SJSA1 (cell line): ENCODE measurements at places on chromosomes 3 and 15. TPM values are rescaled to one million over a fixed set of nuclear protein-coding genes. Genes with fewer than 3 reads are reported as not detected.

DNA sequence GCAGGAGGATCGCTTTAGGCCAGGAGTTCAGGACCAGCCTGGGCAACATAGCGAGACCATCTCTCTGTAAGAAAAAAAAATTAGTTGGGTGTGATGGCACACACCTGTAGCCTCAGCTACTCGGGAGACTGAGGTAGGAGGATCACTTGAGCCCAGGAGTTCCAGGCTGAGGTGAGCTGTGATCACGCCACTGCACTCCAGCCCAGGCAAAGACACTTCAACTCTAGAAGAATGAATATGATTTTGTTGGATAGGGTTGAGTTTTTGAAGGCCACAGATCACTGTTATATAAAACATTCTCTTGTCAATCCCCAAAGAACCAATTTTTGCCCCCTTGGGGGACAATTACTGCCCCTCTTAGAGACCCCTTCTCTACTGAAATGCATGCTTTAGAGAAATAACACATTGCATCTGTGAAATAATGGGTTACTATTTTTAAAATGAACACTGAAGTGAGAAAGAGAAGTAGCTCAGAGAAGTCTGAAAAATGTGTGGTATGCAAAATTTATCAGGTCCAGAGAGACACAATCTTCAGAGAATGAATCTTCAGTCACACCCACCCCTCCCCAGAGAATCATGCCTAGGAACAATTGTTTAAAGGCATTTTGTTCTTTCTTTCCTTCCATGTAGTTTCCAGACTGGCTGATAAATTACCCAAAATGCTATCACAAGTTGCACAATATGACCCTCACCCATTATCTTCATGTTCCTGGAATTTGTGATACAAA, 42.7 kb downstream of the METTL6 start:
- no peak for DNase-seq

GRCh38 chr3:51908026-51908425, 4.9 kb upstream of the IQCF1 start:
- no peak for DNase-seq

- DNase-seq = no peak
Measured at GRCh38 chr3:167657684-167658225, 4.0 kb upstream of the WDR49 start.

KLF15 gene
- 0.03 and 0.50 TPM in 2 replicates for total RNA-seq

DNA sequence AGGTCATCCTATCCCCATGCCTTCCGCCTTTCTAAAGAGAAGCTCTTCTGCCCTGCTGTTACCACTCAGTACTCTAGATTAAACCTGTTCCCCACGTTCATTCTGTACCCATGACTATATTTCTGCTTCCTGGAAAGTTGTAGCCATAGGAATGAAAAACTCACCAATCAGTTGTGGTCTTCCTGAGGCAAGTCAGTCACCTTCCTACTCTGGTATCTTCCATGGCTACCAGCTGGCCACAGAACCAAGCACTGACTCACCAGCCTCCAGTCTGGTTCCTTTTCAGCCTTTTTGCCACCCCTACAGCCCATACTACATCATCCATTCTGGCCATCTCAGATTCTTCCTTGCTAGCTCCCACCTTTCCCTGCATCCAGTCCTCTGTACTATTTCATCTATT, 46.4 kb downstream of the TMEM44 start:
- no peak for DNase-seq

DNA sequence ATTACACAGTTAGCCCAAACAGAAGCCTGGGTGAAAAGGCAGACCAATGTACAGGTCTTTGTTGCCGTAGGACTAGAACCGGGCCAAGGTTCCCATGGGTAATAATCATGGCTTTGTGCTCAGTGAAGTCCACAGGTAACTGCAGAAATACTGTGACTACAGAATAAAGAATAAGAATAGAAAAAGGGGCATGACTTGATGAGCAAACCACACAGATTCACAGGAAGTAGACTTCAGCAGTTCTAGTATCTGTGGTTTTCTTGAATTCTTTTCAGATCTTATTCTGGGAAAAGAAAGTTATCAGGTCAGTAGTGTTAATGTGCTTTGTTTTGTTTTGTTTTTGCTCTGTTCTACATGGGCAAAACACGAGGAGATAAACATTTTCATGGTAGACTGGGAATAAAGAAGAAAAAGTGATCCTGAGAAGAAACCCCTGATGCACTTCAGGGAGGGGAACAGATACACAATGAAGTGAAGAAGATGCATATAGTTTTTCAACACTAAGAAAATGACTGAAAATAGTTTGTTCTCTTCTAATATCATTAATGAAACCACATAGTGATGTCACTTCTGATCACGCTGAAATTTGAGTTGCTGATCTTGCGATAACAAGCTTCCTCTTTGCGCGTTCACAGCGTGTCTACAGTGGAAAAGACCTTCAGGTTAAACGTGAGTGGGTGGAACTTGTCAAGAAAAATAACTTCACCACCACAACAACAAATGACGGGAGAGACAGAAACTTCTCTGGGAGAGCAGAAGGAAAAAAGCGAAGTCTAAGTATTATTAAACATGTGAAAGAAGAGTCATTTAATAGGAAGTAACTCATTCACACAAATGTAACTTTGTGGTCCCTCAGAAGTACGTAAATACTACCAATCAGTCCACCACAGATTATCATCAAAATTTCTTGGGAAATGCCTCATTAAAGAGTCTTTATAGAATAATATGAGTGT, 315.8 kb upstream of the SATB1 start:
- no peak for DNase-seq

GRCh38 chr3:46564190-46565021, 1.7 kb downstream of the LRRC2 start:
- DNase-seq = peak; percentile 64

DNA sequence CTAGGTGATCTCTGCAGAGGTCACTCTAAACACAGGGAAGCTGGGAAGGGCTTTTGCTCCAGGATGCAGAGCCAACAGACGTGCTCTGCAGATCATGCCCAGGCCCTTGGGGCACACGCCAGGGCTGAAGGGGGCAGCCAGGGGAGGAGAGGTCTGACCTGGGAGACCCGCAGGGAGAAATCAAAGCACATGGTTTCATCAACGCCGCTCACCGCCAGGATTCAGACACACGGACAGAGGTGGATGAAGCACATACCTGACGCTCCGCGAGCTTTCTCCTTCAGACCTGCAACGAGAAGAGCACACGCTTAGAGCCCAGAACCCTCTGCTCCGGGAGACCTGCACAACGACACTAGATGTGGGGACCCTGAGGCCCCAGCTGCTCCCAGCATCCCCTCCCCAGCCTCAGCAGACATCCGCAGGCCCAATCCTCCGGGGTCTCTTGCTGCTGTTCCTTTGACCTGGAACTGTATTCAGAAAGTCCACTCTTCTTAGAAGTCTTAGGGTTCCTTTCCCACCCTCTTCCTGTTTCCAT, 90.7 kb upstream of the IQSEC1 start:
- no peak for DNase-seq

DNA sequence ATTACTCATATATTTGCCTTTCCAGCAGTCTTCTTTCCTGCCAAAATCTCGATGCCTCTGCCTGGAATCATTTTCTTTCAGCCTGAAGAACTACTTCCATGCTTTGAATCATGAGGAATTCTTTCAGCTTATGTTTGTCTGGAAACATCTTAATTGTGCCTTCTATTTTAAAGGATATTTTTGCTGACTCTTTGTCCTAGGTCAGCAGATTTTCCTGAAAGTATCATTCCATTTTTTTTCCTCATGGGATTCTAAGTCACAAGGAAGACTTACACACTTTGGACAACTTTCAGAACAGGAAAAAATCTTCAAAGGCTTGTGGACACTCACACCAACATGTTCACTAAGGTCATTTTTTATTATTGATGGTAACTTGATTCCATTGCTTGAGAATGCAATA, 10.1 kb downstream of the PRR23E start:
- no peak for DNase-seq

DNA sequence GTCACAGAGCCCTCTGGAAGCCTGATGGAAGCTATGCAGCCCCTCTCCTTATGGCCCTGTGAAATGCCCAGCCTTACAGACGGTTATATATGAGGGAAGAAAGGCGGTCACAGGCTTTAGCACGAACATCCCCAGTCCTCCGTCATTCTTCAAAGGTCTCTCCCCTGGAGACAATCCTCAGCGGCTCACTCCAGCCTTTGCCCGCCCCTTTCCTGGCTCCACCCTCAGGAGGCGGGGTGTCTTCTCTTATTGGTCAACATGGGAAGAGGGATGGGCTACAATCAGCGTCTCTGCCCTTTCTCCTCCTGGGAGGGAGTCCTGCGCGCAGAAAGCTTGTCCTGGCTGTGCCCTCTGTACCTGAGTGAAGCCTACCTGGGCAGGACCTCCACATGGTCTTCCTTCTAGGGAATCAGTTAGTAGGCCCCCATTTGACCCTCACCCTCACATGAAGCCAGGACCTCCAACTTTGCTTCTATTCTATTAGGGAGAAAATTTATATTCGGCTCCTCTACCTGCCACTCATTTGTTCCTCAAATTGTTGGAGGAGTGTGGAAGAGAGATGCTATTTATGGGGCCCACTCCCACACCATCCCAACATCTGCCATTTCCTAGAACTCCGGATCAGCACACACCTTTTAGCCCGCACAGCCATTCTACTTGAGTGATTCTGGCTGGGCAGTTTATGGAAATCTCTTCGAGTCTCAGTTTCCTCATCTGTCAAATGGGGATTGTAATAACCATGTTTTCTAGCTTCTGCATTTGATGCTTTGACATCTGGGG, 112.9 kb upstream of the SLC6A11 start:
- DNase-seq = no peak

DNA sequence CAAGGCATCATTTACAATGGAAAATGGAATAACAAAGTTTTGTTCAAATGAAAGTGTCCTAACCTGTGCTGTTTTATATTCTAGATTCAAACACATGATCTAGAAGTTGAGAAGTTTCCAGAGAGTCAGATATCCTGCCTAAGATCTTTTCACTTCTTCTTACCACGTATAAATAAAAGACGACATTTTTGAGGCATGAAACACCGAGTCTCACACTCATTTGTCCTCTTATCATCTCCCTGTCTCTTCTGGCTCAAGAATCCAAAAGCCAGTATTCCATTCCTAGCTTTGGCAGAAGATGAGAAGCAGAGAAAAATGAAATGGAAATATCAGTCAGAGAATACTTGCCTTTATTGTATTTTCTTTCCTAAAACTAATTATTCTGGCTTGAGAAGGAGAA, 738.6 kb upstream of the NR2F2 start:
- no peak for DNase-seq

- no peak for DNase-seq
Measured at GRCh38 chr3:188929137-188929536, 242.6 kb upstream of the TPRG1 start.

- peak; percentile 37 for DNase-seq
Measured at GRCh38 chr3:172522871-172523818, at the start of gene TNFSF10. Gene TNFSF10, minus strand, starts transcription at chr3:172523430. Its CDS starts 46 bp downstream, at chr3:172523384.

UQCC5 gene
- 1.1 and 37.2 TPM in 2 replicates for total RNA-seq

DNA sequence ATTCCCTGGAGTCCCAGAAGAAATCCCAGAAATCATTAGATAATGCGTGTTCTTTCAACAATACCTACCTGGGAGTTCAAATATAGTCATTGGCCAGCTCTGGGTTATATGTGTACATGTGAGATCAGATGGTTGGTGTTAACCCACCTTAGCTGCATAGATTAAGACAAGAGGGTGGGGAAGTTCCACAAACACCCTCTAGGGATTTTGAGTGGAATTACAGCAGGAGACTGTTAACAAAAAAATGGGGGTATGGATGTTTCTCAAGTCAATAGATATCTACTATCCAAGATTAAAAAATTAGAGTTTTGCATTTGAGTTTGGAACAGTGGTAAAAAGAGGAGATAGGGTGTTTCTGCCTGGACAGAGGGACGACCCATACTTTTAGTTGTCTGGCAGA, 282.5 kb upstream of the CNTN3 start:
- DNase-seq = no peak

DNA sequence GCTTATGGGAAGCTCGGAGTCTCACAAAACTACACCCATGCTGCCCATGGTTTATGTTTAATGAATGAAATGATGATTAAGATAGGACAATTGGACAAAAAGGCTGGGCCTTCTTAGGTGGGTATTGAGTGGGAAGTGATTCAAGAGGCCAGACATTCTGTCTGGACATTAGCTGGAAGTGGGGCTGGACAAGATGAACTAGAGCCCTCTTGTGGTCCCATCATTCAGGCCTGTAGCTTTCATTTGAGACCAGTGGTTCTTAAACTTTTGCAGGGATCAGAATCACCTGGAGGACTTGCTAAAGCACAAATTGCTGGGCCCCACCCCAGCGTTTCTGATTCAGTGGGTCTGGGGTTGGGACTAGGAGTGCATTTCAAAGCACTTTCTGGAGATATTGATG, 290.4 kb upstream of the CTDSPL start:
- no peak for DNase-seq

CPN2 gene
- total RNA-seq = not detected in 2 replicates

PLA2G4E gene
- total RNA-seq = not detected in 2 replicates

CHRNA7 gene
- total RNA-seq = 0.08 and 0.09 TPM in 2 replicates

FOXL2 gene
- total RNA-seq = not detected in 2 replicates

GRCh38 chr3:156417559-156418132, 137.3 kb downstream of the SSR3 start:
- no peak for DNase-seq

- DNase-seq = no peak
Measured at GRCh38 chr3:48157950-48158376, 30.3 kb downstream of the CDC25A start.

DNA sequence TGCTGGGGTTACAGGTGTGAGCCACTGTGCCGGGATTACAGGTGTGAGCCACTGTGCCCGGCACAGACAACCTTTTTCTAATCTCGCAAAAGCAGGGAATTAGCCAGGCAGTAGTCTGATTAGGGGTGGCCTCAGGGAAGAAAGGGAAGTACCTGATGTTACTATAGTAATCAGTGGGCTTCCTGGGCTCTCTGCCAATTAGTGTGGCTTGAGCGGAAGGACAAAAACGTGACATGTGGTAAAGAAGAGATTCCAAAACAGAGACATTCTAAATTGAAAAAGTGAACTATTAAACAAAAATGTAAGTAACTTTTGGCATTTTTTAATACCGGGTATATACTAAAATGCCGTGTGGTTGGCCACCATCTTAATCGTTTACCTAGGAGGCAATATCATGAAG, 48.1 kb downstream of the CFAP20DC start:
- no peak for DNase-seq

ANKRD63 gene
- 11.4 and 13.6 TPM in 2 replicates for total RNA-seq

FSIP1 gene
- 0.79 and 3.9 TPM in 2 replicates for total RNA-seq

GRCh38 chr3:173397161-173398110, at the start of gene NLGN1:
Gene NLGN1, plus strand, starts transcription at chr3:173397744.
- no peak for DNase-seq

SLC24A5 gene
- not detected in 2 replicates for total RNA-seq

DNA sequence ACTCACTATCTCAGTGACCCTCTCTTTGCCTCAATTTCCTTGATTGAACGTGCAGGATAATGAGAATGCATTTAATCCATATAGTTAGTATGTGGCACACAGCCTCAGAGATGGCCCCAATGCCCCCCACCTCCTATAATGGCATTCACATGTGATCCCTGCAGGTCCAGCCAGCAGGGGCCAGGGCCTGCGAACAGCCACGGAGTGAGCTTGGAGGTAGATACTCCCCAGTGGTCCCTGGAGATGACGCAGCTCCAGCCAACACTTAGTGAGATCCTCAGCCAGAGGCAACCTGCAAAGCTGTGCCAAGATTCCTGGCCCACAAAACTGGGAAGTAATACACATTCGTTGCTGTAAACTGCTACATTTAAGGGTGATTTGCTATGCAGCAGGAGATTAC, 184.9 kb upstream of the NSMCE3 start:
- no peak for DNase-seq

CKMT1B gene
- not detected in 2 replicates for total RNA-seq
